ENCODE measurements at places on chromosomes 13 and 19. TPM values are rescaled to one million over a fixed set of nuclear protein-coding genes. Genes with fewer than 3 reads are reported as not detected.

GRCh38 chr13:50033725-50034124 is 18.5 kb downstream of the KCNRG start:
- DNase-seq = peak; percentile 34

DNA sequence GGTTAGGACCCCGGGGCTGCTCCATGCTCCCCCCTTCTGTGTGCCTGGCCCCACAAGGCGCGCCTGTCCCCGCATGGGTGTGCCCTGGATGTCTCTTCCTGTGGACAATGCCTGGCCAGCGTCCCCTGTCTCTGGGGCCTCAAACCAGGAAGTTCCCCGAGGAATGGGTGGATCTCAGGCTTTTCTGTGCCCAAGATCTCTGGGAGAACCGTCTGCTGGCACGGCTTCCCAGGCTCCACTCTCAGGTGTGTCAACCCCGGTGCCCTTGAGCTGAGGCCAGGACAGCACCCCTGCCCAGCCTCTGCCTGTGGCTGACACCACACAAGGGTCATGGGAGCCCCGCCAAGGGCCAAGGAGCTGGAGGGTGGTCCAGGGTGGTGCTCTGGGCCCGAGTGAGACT is 15.7 kb downstream of the ZNF444 start:
- DNase-seq = no peak

DNA sequence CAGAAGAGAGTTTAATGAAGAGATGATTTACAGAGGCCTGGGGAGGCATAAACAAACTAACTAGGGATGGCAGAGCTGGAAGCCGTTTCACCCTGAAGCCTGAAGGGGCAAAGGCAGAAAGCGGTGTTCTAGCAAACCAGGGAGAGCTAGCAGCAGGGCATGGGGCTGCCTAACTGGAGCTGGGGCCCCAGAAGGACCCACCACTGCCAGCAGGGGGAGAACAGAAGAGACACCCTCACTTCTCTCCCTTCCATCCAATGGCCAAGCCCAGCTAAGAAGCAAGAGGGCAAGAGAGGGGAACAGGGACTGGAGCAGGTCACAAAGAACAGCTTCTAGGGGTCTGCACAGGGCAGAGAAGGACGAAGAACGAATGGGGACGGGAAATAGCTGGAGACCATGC is 195.5 kb downstream of the KATNAL1 start:
- no peak for DNase-seq

GRCh38 chr13:28314879-28315278 is 176.5 kb downstream of the PAN3 start:
- DNase-seq = no peak

- no peak for DNase-seq
Measured at GRCh38 chr13:70324519-70324918, 216.3 kb upstream of the KLHL1 start.

DNA sequence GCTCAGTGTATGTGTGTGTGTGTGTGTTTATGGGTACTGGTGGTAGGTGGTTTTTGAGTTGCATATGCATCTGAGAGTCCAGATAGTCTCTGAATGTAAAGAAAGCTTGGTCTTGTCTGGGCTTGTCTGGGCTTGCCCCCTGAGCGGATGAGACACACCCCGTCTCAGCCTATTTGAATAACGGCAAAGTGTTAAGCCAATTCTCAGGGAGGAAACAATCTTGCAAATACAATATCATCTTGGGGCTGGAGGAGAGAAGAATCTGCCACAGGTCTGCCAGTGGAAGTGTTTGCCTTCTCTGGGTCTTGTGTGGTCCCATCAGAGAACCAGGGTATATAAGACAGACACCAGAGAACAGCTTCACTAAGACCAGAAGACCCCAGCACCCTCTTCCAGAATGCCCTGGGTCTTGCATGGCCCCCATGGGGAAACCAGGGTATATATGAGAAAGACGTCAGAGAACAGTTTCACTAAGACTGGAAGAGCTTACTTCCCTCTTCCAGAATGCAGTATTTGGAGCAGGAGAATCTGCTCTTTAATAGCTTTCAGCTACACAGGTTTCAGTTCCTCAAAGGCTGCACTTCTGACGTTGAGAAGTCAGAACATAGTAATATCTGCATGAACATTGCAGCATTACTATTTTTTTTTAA is 13.3 kb downstream of the CD70 start:
- DNase-seq = no peak

DNA sequence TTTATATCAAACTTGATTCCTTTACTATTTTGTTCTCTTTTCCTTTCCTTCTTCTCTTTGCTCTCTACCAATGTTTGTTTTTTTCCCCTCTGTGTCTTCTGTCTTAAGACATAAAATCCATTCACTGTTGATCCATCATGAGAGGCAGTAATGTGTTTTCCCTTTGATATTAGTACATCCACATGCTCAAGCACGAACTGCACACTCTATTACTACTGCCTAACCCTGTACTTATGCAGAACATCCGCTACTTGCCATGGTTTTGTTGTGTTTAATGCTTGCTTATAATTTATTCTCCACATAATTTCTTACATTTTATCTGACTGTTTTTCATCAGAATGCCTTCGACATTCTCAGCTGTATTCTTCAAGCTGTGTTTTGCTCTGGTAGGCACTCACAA is 159.0 kb upstream of the PCDH9 start:
- no peak for DNase-seq

- no peak for DNase-seq
Measured at GRCh38 chr19:2270157-2270422, 11.9 kb downstream of the PEAK3 start.

- DNase-seq = no peak
Measured at GRCh38 chr13:50780201-50781015, 63.1 kb downstream of the DLEU7 start.

GRCh38 chr13:114107686-114108081 is 24.7 kb downstream of the RASA3 start:
- DNase-seq = no peak

GRCh38 chr13:46387064-46387851 is at the start of gene RUBCNL:
Gene RUBCNL, minus strand, starts transcription at chr13:46387252. Its CDS starts 14,777 bp downstream, at chr13:46372475.
- no peak for DNase-seq

- no peak for DNase-seq
Measured at GRCh38 chr13:99847318-99847750, 124.2 kb downstream of the ZIC5 start.

GRCh38 chr13:106736941-106737340 is 169.0 kb upstream of the ARGLU1 start:
- DNase-seq = no peak

DNA sequence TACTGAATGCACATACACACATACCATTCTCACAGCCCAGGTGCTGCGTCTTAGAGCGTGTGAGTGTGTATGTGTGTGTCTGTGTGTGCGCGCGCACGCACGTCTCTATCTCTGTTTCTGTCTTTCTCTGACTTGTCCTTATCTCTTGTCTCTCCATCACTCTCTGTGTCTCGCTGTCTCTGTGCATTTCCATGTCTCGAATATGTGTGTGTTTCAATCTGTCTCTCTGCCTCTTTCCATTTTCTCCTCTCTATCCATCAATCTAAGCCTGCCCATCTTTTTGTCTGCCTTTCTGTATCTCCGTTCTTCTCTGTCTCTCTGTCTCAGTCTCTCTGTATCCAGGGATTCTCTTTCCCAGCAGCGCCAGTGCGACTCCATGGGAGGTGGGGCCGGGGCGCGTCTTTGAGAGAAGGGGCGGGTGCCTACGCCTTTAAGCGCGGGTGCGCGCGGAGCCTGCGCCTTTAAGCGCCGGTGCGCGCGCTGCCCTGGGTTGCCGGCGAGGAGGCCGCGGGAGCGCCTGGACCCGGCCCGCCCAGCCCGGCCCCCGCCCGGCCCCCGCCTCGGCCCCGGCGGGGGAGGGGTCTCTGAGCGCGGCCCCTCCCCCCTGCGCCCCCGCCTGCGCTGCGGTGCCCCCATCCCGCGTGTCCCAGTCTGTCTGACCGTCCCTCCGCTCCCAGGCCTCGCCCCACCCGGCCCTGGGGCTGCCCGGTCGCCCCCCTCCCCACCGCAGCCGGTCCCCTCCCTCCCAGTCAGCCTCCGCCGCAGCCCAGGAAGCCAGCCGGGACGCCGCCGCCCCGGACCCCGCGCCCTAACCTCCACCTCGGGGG is at the start of gene LRFN3:
Gene LRFN3 (plus strand): TSS at position 464 of the 827 bp plus-strand sequence. CDS start 3,052 bp downstream, outside the sequence.
- DNase-seq = no peak

DNA sequence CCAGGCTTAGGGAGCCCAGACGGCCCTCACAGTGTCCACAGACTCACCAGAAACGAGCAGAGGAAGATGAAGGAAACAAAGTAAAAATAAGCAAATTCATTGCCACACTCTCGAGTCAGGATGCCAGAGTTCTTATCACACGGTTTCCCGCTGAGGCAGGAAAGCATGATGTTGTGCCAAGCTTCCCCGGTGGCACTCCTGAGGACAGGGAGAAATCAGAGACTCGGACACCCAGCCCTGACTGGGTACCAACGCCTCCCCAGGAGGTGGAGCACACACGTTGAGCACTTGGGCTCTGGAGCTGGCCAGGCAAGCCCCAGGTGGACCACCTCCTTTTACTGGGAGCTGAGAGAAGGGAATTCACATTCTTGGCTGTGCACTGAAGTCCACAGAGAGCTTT is 81.5 kb downstream of the IER2 start:
- DNase-seq = no peak

GRCh38 chr19:2574971-2575630 is 99.2 kb downstream of the GADD45B start:
- DNase-seq = no peak

DNA sequence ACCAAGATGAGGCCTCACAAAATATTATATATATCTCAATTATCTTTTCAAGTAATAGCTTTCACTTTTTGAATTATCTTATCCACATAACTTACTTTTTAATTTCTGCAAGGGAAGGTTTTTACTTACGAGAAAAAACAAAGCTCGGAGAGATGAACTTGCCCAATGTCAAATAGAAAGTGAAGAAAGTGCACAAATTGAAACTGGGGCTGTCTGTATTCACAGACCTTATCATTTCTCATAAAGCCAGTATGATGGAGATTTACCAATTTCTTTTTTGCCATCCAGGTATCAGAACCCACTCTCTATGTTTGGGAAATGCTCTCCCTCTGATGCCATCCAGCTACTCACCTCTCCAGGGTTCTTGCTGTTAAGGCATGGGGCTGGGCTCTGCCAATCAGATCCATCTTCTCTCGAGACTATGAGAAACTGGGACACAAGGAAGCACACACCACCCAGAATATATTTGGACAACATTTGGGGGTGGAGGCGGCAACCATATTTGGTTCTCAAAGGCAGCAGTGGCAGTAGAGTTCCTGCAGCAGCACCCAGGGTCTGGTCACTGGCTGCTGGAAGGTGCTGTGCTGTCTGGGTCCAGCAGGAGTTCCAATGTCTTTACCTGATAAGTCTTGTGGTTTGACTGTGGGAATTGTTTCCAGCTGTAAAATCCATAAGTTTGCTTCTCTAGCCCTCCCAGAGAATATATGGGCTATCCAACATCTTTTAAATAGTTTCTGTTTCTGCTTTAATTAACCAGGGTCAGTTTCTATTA is 45.8 kb upstream of the SCEL start:
- DNase-seq = no peak

DNA sequence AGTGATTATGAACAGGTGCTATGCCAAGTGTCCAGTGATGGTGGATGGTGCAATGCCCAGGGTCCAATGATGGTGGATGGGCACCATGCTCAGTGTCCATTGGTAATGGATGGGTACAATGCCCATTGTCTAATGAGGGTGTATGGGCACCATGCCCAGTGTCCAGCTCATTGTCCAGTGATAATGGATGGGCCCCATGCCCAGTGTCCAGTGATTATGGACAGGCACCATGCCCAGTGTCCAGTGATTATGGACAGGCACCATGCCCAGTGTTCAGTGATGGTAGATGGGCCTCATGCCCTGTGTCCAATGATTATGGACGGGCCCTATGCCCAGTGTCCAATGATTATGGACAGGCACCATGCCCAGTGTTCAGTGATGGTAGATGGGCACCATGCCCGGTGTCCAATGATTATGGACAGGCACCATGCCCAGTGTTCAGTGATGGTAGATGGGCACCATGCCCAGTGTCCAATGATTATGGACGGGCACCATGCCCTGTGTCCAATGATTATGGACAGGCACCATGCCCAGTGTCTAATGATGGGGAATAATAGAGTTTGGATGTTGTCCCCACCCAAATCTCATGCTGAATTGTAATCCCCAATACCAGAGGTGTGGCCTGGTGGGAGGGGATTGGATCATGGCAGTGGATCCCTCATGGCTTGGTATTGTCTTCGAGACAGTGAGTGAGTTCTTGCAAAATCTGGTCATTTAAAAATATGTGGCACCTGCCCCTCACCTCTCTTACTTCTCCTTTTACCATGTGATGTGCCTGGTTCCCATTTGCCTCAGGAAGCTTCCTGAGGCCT is 87.8 kb downstream of the ANKRD10 start:
- no peak for DNase-seq

Gene MISP3
- 0.39 TPM for polyA plus RNA-seq

Gene LIPE
- 1.9 TPM for polyA plus RNA-seq

Gene LILRB1
- polyA plus RNA-seq = not detected

Gene CEACAM8
- not detected for polyA plus RNA-seq

Gene CELF5
- polyA plus RNA-seq = 0.01 TPM

Measured in BJ (cell line).